ENCODE measurements at places on chromosomes 7 and 10. TPM values are rescaled to one million over a fixed set of nuclear protein-coding genes. Genes with fewer than 3 reads are reported as not detected.

Gene CFAP58
- total RNA-seq, result 0.53 TPM

DNA sequence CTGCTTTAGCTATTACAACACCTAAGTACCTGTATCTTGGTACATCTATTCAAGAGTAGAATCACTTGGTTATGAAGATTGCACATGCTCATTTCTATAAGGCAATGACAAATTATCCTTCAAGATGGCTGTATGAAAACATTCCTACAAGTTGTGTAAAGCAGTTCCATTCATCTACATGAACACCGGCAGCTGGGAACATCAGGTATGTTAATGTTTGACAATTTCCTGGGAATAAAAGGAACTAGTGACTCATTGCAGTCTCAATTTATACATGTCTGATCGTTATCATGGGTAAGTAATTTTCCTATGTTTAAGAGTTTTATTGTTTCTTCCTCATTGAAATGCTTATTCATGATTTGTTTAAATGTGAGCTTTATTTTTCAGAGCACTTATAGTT is 203.2 kb upstream of the SEMA3E start:
- no peak for DNase-seq

GRCh38 chr7:88111140-88111743 is 108.6 kb downstream of the SRI start:
- DNase-seq, result peak; percentile 40

DNA sequence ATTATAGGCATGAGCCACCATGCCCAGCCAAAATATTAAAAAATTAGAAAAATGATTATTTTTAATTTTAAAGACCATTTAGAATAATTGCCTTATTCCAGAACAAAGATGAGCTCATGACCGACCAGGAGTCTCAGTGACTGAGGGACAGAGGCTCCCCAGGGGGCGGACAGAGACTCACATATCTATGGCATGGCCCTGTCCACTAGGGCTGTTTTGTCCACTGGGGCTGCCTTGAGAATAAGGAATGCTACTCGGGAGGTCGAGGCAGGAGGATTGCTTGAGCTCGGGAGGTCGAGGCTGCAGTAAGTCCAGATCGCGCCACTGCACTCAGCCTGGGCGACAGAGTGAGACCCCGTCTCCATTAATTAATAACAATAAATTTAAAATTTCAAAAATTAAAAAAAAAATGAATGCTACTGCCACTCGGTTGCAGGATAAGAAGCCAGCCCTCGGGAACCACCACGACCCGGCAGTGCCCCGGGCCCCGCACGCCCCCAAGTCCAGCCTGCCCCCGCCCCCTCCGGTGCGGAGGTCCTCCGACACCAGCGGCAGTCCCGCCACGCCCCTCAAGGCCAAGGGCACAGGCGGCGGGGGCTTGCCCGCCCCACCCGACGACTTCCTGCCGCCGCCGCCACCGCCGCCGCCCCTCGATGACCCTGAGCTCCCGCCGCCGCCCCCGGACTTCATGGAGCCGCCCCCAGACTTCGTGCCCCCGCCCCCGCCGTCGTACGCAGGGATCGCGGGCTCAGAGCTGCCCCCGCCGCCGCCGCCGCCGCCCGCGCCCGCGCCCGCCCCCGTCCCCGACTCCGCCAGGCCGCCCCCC is 128.6 kb downstream of the APBB1IP start:
- peak; percentile 48 for DNase-seq

Gene TFR2
- total RNA-seq, result 0.34 TPM

- no peak for DNase-seq
Observed at GRCh38 chr7:158616050-158616449, 28.4 kb upstream of the PTPRN2 start.

DNA sequence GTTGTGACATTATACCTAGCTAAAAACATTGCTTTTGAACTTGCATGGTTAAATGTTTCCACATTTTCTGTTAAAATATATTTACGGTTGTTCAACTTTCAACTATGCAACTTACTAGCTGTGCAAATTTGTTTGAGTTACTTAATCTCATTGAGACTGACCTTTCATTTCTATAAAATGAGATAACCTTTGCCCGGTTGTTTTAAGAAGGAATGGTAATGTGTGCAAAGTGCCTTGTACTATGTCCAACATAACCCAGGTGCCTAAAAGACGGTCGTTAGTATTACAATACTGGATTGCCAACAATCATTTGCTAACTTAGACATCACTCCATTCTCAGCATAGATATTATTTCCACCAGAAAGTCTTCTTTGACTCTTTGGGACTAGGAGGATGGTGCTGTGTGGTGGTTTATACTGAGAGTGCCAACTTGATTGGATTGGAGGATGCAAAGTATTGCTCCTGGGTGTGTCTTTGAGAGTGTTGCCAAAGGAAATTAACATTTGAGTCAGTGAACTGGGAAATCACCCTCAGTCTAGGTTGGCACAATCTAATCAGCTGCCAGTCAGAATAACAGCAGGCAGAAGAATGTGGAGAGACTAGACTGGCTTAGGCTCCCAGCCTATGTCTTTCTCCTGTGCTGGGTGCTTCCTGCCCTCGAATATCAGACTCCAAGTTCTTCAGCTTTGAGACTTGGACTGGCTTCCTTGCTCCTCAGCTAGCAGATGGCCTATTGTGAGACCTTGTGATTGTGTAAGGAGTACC is 85.2 kb upstream of the PDSS1 start:
- DNase-seq, result no peak

GRCh38 chr7:81298951-81299666 is 380.3 kb upstream of the SEMA3C start:
- DNase-seq, result no peak

- DNase-seq, result peak; percentile 80
Observed at GRCh38 chr10:77877441-77878344, 48.9 kb downstream of the DLG5 start.

DNA sequence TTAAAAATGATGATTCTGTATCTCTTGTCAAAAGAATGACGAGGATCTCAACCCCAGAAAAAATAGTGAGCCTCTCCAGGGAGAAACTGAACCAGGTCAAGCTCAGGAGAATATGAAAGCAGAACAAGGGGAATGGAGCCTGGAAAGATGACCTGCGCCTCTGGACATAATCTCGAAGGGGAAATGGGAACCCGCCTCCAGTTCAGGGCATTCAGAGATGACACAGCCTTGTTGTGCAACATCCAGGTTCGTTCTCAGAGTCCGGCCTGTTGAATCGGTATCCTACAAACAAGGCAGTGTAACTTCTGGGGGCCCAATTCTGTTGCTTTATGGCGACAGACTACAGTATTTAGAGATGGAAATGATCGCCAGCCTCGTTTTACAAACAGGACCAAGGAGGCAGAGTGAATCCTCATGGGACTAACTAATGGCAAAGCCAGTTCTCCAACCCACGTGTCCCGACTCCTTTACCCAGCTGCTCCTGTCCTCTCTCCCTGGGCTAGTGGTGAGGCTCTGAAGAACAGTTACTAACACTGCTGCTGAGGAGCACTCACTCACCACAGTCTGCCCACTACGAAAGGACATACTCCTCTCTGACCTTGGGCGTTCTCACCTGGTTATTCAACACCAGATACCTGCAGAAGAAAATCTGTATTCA is 67.6 kb downstream of the JAZF1 start:
- DNase-seq, result no peak

- no peak for DNase-seq
Observed at GRCh38 chr10:64515970-64516699, 994.9 kb downstream of the REEP3 start.

Gene C10orf67
- not detected for total RNA-seq

DNA sequence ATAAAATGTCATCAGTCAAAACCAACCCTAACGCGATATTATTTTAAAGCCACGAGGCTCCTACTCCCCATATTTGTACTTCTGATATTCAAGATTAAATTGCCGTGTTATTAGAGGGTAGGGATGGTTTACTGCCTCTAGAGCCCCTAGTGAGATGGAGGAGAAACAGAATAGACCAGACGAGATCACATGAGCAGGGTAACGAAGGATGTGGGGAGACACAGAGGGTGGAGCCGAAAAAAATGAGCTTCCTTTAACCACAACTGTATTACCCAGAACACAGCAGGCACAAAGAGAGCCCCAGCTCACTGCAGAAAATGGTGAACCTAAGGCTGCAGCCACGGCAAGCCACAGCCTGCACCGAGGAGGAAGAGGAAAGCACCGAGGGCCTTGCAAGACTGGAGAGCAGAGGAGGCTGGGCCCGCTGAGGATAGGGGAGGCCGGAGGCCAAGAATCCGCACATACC is 14.3 kb downstream of the ZC3HAV1 start:
- DNase-seq, result no peak

Gene NME8
- 0.34 TPM for total RNA-seq

DNA sequence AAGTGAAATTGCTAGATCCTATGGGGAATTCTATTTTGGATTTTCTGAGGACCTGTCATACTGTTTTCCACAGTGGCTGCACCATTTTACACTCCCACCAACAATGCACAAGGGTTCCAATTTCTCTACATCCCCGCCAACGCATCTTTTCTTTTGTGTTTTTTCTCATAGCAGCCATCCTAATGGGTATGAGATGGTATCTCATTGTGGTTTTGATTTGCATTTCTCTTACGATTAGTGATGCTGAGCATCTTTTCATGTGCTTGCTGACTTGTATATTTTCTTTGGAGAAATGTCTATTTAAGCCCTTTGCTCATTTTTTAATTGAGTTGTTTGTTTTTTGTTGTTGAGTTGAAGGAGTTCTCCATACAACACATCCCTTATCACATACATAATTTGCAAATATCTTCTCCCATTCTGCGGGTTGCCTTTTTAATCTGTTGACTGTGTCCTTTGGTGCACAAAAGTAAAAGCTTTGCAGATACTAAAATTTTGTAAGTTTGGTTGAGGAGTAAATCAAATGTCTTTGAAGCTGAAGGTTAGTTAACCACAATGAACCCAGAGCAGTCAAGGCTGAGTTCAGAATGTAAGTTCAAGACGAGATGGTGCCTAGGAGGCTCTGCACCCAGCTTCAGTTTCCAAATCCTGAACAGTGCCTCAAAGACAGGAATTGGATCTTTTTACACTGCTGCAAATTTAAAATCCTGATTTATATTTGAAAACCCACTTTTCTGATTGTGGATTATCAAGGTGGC is 195.4 kb downstream of the COBL start:
- no peak for DNase-seq

GRCh38 chr10:124057601-124058000 is 35.8 kb downstream of the CHST15 start:
- DNase-seq, result no peak

GRCh38 chr7:67391168-67391567 is 394.5 kb downstream of the TYW1 start:
- no peak for DNase-seq

Gene GPR37
- total RNA-seq, result 0.21 TPM

GRCh38 chr7:155188357-155188756 is 109.3 kb upstream of the INSIG1 start:
- no peak for DNase-seq

DNA sequence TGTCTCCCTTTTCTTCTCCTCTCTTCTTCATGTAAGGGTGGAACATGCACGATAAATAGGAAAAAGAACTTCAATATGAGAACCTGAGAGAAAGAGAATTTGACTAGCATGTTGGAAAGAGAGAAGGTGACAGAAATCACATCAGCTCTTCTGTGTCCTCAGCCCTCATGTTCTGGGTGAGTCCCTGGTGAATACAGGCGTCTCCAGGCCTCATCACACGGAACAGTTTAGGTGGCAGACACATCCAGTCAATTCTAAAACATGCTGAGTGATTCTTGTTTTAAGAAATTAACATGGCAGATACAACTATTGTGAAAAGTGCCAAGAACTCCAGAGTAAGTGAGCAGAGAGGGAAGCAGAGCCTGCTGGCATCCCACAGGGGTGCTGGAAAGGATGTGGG is 96.1 kb downstream of the FAM107B start:
- no peak for DNase-seq

Gene SYT15B
- not detected for total RNA-seq

DNA sequence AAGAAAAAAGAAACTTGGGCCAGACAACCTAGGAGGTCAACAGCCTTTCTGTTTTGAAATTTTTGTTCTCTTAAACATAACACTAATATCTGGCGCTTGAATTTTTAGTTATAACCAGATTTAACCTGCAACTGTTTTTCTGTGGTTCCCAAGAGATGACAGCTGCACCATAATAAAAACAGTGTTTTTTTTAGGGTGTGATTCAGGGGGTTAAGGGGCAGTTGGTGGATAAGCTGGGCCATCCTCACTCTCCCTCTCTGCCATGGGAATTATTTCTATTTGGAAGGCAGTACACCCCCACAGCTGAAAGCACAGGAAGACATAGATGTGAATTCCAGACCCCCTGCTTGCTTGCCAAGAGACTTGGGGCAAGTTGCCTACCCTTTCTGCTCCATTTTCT is 20.1 kb upstream of the TM9SF3 start:
- DNase-seq, result no peak

- DNase-seq, result no peak
Observed at GRCh38 chr10:48400129-48400849, 93.8 kb downstream of the MAPK8 start.

GRCh38 chr10:44911081-44911540 is at the start of gene TMEM72:
TMEM72 (plus strand) TSS chr10:44911337; CDS start chr10:44911513, 176 bp downstream.
- peak; percentile 73 for DNase-seq

Gene PI4K2A
- 20.3 TPM for total RNA-seq

GRCh38 chr10:121054874-121055273 is 203.7 kb downstream of the WDR11 start:
- DNase-seq, result no peak

Gene C10orf105
- 0.39 TPM for total RNA-seq

Gene OR2A12
- total RNA-seq, result not detected

Gene BBS9
- 52.3 TPM for total RNA-seq

- DNase-seq, result no peak
Observed at GRCh38 chr10:99888622-99889021, 106.2 kb downstream of the ABCC2 start.

Gene NUTM2A
- 0.69 TPM for total RNA-seq

- peak; percentile 79 for DNase-seq
Observed at GRCh38 chr7:2864999-2865670, 21.0 kb upstream of the GNA12 start.

Gene NRAP
- total RNA-seq, result not detected

GRCh38 chr10:21888959-21889358 is 114.6 kb downstream of the DNAJC1 start:
- no peak for DNase-seq

DNA sequence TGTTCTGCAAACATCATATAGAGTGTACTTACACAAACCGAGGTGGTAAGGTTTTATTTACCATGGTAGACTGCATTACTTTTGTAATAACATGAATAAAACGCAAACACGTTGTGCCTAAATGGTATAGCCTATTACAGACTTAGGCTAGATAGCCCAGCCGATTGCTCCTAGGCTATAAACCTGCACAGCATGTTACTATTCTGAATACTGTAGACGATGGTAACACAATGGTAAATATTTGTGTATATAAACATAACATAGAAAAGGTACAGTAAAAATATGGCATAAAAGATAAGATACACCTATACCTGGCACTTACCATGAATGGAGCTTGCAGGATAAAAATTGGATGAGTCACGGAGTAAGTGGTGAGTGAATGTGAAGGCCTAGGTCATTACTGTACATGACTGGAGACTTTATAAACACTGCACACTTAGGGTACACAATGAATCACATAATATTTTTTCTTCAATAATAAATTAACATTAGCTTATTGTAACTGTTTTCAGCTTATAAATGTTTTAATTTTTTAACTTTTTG is 16.3 kb downstream of the AKR1D1 start:
- no peak for DNase-seq

Gene MBL2
- not detected for total RNA-seq

GRCh38 chr10:111545861-111546605 is 469.2 kb downstream of the ADRA2A start:
- DNase-seq, result no peak

GRCh38 chr10:102831322-102832071 is 5.7 kb downstream of the CYP17A1 start:
- no peak for DNase-seq
